Astrocyte of the spinal cord (primary cell): ENCODE measurements at places on chromosomes 16 and 17.

DNA sequence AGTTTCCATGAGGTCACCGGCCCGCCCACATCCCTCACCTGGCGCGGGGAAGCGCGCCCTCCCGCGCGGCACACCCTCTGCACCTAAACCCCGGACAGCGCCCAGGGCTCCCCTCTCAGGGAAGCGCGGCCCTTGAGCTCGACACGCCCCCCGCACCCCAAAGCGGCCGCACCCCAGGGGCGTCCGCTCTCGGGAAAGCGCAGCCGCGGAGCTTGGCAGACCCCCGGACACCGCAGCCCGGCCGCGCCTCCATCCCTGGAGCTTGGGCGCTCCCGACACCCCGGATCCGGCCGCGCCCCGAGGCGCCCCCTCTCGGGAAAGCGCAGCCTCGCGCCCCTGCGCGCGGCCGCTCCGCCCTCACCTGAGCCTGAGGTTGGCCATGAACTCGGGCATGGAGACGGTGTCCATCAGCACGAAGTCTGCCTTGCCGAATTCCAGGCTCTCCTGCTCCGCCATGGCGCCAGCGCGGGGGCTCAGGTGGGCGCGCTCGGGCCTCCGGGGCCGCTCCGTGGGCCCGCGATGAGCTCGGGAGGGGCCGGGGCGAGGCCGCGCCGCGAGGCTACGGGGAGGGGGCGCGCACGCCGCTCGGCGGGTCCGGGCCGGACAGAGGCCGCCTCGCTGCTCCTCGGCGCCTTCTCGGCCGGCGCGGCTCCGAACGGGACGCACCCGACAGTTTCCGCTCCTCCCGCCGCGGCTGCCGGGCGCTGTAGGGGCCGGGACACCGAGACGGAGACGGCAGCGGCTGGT is at the start of gene MYO1D:
Gene MYO1D (minus strand): TSS at position 708 of the 747 bp plus-strand sequence. CDS start 252 bp downstream, at position 456.
- no peak for DNase-seq

GRCh38 chr17:64778240-64779097 is 116.4 kb upstream of the SMURF2 start:
- no peak for DNase-seq

- DNase-seq, result no peak
Measured at GRCh38 chr17:66040402-66040801, 151.5 kb downstream of the CEP112 start.

DNA sequence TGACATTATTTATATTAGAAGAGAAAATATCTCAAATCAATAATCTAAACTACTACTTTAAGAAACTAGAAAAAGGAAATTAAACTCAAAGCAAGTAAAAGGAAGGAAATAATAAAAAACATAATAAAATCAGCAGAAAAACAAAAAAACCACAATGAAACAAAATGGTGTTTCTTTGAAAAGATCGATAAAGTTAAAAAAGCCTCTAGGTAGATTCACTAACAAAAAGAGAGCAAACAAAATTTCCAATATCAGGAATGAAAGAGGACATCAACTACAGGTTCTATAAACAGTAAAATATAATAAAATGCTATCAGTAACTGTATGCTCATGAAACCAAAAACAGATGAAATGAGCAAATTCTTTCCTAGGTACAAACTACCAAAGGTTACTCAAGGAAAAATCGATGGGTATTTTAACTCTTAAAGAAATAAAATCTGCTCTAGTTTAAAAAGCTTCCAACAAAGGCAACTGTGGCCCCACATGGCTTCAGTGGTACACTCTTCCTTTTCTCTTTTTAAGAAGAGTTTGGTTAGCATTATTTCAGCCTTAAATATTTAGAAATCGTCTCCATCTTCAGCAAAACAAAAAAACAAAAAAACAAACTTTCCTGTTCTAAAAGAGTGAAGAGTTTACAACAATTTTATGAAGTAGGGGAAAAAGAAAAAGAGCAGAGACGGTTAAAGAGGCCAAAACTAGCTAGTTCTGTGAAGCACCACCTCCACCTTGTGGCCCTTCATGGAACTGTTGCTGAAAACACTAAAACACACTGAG is 102.2 kb downstream of the TRIM37 start:
- peak; percentile 58 for DNase-seq

DNA sequence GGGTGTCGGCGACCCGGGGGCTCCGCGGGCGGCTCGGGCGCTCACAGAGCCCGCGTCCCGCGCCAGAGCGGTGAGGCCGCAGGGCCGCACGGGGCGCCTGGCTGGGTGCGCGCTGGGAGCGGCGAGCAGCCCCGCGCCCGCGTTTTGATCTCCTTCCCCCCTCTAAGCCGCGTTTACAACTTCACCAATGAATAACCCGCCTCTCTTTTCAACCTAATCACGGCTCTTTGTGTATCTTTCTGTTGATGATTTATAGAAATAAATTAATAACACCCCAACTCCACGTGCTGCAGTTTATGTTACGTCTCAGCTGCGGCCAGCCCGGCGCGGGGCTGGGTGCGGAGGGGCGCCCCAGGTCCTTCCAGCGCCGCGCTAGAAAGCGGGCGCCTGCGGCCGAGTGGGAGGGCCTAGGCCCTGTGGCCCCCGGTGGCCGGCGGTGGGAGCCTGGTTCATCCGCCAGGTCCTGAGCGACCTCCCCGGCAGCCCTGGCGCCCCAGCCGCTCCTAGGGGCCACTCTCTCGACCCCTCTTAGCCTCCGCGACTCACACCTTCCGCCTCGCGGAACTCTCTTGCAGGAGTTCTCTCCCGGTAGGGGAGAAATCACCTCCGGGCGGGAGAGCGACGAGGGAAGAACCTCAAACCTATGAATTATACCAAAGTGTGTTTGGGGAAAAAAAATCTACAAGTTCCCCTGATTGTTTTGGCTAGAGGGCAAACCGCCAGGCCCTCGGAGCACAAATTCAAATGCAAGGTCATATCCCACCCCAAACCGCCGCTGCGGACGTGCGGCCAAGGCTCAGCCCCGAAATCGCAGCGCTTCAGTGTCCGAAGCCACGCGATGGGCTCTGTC is 1.9 kb downstream of the HNF1B start:
- no peak for DNase-seq

GRCh38 chr16:71895679-71896365 is 491 bp downstream of the IST1 start:
- DNase-seq, result peak; percentile 44

DNA sequence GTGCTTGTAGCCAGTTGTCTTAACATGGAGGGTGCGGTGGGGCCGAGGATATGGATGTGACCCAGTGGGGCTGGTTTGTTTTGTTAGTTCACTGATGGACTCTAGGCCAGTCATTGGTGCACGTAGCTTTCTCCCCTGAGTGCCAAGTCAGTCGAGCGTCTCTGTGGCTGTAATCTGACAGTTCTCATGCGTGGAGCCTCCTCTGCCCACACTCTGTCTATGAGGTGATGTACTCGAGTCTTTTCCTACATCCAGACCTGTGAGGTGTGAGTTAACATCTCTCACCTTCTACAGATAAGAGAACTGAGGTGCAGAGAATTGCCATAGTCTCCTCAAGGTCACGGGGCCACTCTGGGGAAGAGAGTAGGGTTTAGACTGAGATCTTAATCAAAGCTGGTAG is 90.2 kb downstream of the MARCHF10 start:
- DNase-seq, result no peak

GRCh38 chr16:1492082-1492922 is 858 bp upstream of the TELO2 start:
- DNase-seq, result no peak

DNA sequence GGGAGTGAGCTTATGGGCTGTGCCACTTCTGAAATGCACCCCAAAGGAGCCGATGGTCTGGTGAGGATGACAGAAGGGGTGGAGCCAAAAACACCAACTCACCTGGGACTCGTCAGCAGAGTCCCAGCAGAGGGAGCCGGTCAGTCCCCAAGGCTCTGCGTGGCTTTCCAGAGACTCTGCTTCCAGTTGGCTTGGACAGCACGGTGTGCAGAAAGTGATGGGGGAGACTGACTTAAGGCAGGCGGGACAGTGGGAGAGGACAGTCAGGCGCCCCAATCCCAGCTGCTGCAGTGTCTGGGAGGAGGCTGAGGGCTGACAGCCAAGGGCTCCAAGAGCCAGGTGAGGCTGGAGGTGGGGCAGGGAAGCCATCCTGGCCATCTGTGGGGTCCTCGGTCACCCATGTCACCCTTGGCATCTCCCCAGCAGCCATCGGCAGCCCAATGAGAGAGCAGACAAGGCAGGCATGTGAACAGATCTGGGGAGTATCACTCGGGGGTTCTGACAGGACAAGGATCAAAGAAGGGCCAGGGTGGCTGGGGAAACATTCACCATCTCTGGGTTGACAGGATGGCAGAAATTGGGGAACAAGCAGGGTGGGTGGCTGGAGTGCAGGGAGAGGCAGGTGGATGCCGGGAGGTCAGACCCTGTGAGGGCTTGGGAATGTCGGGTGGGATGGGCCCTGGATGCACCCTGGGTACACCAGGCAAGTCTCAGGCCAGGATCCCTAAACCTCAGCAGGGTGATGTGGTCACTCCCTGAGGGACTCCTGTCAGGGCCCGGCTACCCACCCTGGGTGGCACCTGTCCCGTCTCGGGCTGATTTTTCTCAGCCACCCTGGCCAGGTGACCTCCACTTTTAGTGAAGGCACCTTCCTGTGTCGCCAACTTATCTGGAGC is 8.9 kb upstream of the KRTAP17-1 start:
- no peak for DNase-seq

DNA sequence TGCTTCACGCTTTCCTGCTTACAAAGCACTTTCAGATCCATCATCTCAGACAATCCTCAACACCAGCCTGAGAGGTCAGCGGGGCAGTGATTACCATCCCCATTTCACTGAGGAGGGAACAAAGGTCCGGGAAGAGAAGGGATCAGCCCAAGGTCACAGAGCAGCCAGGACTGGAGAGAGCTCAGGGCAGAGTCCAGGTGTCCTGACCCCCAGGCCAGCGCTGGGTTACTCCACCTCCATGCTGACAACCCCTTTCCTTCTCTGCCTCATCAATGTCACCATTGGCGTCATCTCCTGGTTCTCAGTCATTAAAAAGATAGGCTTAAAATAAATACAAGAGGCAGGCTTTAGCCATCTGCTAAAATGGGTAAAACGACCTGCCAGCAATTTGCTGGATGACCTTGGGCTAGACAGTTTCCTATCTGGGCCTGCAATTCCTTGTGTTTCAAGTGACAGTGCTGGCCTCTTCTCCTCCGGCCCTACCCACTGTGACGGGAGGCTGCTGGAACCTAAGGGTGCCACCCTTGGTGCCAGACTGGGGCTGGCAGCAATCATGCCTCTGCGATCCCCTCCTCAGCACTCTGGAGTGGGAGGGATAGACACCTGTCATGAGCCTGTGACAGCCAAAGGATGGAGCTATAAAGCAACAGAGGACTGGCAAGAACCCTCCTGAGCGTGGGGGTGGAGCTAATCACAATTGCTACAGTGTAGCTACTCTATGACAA is 79.5 kb upstream of the CCL1 start:
- no peak for DNase-seq

GRCh38 chr16:17387256-17387655 is 83.5 kb downstream of the XYLT1 start:
- DNase-seq, result no peak

GRCh38 chr16:84277244-84277823 is 17.3 kb upstream of the WFDC1 start:
- peak; percentile 44 for DNase-seq

GRCh38 chr17:19730843-19731242 is 14.5 kb upstream of the SLC47A2 start:
- no peak for DNase-seq

- DNase-seq, result peak; percentile 68
Measured at GRCh38 chr16:10579965-10580882, at the start of gene EMP2. Gene EMP2 (minus strand): TSS chr16:10580598. CDS start chr16:10547617, 32,981 bp downstream.

DNA sequence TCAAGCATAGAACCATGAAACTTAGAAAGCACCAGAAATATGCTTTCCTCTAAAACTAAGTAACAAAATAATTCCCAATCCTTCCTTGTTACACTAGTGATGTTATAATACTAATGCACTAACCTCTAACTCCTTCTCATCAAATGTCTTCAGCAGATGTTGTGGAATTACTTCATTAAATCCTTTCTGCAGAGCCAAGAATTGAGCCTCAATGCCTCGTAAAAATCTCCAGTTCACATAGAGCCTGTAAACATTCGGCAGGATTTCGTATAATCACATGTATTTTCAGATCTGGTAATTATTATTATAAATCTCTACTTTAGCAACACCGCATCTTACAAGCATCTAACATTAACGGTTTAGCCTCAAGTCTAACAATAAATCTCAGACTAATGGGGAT is 44.7 kb downstream of the CEP95 start:
- no peak for DNase-seq

- DNase-seq, result no peak
Measured at GRCh38 chr16:87276091-87276701, 41.0 kb downstream of the C16orf95 start.

DNA sequence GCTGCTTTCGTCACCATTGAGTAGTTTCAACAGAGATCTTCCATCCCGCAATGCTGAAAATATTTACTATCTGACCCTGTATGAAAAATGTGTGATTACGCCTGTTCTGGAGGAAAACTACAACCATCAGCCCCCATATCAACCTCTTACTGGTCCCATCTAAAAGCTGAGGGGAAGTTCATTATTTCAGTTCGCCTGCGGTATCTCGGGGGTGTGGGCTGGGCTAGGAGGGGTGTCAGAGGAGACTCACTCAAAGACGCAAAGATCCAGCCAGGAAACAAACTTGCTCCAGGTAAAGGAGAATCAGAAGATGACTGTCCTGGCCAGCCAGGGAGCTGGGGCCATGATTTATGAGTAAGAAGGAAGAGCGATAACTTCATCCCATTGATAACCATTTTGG is 13.7 kb downstream of the CACNG1 start:
- no peak for DNase-seq

DNA sequence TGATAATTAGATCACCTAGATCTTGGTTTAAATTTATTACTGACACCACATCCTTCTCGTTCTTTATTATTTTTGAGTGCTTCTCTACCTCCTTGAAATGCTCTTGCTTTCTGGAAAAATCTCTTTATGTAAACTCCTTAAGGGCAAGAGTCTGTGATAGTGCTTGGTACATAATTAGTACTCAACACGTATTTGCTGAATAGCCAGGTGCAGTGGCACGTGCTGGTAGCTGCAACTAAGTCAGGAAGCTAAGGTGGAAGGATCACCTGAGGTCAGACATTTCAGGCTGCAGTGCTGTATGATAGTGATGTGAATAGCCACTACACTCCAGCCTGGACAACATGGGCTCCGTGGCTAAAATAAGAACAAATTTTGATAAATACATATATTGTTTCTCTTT is 63.0 kb downstream of the PPM1E start:
- DNase-seq, result no peak

DNA sequence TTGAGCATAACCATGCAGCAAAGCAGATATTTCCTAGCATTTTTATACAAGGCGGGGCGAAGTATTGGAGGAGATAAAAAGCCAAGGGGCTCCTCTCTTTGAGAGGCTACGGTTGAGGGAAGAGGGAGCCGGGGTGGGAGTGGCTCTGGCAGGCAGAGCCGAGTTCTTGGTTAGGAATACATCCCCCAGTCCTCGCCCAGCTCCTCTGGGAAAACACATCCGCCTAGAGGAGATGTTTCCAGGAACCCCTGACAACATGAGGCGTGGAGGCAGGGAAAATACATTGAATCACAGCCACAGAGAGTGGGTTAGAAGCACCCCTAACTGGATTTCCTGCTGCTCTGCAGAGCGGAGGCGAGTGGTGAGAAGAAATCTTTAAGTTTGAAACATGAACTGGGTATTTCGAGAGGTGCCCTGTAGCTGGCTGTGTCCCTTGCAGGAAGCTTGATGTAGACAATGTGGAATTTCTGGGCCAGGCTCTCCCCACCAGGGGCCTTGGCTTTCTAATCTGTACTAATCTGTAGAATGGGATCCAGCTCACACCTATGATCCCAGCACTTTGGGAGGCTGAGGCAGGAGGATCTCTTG is 27.3 kb downstream of the TTYH2 start:
- peak; percentile 9 for DNase-seq
